ENCODE measurements at places on chromosomes 1 and 21.

- DNase-seq: no peak
Measured at GRCh38 chr1:91608876-91609275, 108.2 kb downstream of the CDC7 start.

DNA sequence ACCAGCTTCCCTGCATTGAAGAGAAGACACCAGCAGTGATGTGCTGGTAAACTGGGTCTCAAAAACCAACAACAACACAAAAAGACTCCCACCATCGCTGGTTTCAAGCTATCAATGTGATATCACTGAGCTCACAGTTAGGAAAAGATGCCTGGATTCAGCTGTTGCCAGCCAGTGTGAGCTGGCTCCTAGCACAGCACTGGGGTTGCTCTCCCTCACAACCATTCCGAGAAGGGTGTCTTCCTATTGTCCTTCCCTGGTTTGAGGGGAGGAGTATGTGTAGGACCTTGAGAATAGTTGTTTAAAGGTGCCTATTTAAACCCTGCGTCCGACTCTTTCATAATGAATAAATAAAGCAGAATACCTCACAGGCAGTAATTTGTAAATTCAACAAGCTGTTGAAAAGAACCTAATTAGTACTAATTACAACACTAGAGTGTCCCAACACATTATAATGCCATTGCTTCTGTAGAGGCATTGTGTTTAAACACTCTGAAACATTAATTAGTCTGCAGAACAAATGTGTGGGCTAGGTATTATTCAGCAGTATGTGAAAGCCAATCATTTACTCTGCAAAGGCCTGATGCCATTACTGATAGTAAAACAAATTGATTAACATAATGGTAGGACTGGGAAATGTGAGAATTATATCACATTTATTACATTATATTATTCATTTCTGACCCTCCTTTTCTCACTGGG lies 17.2 kb downstream of the NIBAN1 start:
- DNase-seq: no peak

DNA sequence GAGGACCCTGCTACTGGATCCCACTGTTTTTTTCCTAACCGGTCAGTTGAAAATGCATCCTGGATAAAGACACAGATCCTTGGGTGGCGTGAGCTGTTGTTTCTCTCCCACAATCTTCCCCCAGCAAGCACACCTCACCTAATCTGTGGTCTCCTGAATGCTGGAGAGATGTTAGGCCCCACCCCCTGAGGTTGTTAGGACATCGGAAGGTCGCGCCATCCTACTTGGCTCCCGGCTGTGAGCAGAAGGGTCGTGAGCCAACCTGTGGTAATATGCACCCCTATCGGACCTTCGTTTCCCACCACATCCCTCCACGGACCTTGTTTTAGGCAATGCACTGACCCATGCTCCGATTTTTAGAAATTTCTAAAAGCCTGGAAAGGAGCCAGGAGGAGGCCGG lies 89.9 kb upstream of the IPO9 start:
- no peak for DNase-seq

- no peak for DNase-seq
Measured at GRCh38 chr1:179016706-179017382, 8.8 kb upstream of the FAM20B start.

GRCh38 chr1:194060481-194060880 lies 874.1 kb upstream of the B3GALT2 start:
- DNase-seq: no peak

- no peak for DNase-seq
Measured at GRCh38 chr1:221810406-221810805, 68.5 kb upstream of the DUSP10 start.

DNA sequence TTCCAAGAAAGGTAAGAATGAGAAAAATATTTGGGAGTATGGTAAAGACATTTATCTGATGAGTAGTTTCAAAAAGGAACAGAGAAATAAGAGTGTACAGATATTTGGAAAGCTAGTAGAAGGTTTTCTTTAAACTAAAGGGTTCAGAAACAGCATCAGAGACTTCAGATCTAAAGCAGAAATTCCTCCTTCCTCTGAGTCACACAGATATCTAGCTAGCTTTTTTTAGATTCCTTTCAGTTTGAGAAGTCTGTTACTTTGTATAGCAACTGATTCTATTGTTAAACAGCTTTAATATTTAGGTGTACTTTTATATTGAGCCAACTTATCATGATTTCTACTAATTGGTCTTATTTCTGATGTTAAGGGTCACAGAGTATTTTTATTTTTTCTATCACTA lies 4.7 kb downstream of the AMY2B start:
- no peak for DNase-seq

GRCh38 chr1:44417351-44418021 lies 12.4 kb downstream of the RNF220 start:
- no peak for DNase-seq

DNA sequence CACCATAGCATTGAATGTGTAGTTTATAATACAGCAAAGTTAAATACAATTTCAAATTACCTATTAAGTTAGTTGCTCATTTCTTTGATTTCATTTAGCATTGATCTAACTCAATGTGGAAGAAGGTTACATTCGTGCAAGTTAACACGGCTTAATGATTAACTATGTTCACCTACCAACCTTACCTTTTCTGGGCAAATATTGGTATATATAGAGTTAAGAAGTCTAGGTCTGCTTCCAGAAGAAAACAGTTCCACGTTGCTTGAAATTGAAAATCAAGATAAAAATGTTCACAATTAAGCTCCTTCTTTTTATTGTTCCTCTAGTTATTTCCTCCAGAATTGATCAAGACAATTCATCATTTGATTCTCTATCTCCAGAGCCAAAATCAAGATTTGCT lies at the start of gene ANGPTL3:
Gene ANGPTL3 (plus strand): TSS at position 240 of the 400 bp plus-strand sequence. CDS start 47 bp downstream, at position 287.
- DNase-seq: no peak

GRCh38 chr1:54361342-54361741 lies 44.9 kb downstream of the SSBP3 start:
- DNase-seq: no peak

DNA sequence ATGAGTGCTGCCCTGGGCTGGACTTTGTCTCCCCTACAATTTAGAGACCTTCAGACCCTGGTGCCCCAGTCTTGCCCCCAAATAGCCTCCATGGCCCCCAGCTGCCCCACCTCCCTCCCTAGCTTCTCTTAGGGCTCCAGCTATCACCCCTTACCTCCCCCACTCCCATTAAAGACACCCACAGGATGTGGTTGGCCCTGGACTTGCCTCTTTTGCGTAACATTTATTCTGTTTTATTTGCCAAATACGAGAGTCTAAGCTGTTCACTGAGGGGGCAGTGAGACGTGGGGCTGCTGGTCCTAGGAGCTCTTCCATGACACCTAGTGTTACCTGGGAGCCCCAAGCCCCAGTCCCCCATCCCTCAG lies 4.5 kb downstream of the ZC3H12A start:
- no peak for DNase-seq

GRCh38 chr1:246187834-246188372 lies 319.2 kb downstream of the SMYD3 start:
- DNase-seq: no peak

DNA sequence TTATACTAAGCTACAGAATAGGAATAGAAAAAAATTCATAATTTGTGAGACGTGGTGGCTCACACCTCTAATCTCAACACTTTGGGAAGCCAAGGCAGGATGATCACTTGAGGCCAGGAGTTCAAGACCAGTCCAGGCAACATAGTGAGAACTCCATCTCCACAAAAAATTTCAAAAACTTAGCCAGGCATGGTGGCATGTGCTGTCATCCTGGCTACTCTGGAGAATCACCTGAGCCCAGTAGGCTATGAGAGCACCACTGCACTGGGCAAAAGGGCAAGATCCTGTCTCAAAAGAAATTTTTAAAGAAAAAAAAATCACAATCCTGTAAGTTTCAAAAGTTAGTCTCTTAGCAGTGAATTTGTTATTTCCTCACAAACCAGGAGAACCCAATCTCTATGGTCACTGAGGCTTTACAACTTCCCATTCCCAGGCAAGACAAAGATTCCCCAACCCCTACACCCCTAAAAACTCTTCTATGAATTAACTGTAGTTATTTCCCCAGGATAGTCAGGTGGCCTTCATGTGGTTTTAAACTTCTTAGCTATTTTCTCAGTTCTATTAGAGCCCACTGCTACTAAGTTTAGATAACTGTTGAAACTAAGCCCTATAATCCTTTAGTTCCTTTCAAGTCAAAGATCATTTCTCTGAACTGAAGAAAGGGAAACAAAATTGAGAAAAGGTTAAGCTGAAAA lies 74.5 kb downstream of the FOXJ3 start:
- no peak for DNase-seq

- DNase-seq: no peak
Measured at GRCh38 chr1:164628772-164629171, 69.8 kb downstream of the PBX1 start.

- peak; percentile 42 for DNase-seq
Measured at GRCh38 chr1:46394108-46394871, at the start of gene FAAH. Gene FAAH (plus strand): TSS chr1:46394317. CDS start chr1:46394349, 32 bp downstream.

DNA sequence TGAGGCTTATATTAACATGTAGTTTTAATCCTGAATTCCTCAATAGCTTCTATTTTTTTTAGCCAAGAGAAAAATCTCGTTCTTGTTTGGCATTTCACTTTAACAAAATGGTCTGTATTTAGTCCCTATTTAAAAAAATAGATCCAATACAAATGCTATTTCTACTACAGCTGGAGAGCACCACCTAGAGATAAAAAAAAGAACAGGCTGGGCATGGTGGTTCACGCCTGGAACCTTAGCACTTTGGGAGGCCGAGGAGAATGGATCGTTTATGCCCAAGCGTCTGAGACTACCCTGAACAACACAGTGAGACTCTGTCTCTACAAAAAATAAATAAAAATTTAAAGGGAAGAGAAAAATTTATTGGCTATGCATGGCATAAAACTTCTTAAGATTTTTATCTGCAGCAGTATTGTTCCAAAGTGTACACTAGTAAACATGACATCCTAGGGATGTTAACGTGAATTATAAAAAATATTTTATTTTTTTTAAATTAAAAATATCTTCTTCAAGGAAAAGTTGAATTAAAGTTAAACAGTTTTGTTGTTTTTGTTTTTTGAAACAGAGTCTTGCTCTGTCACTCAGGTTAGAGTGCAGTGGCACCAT lies 4.4 kb downstream of the ST7L start:
- DNase-seq: no peak

- no peak for DNase-seq
Measured at GRCh38 chr21:39115576-39116235, 67.5 kb downstream of the PSMG1 start.

GRCh38 chr1:219568733-219569132 lies 44.2 kb downstream of the ZC3H11B start:
- no peak for DNase-seq

GRCh38 chr1:172751683-172752082 lies 92.8 kb downstream of the FASLG start:
- DNase-seq: no peak

DNA sequence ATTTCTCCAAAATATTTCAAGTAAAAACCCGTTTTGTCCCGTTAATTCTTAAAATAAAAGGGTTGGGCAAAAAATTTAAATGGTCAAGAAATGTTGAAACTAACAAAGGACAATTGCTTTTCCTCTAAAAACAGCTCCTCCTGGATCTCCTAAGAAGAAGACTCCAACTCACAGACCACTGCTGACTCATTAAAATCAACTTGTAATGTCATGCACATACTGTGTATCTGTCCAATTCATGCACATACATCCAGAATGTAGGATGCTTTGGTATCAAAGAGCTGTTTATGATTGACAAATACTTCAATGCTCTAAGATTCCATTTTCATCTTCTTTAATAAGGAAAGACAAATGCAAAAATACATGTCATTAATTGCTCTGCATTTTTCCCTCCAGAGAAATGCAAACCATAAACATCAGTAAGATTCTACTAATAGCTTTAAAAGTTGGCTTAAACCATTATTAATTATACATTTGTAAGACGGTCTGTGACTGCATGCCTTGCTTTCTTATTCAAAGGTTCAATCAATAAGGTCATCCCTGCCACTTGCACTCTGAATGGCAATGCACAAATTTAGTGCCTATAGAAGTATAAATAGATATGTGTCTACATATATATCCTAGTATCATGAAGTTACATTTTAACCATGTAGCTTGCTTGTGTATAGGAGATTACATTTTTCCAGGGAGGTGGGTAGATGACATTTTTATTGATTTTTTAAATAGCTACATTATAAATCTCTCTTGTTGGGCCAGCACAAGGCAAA lies 44.7 kb downstream of the PTGER3 start:
- DNase-seq: no peak

DNA sequence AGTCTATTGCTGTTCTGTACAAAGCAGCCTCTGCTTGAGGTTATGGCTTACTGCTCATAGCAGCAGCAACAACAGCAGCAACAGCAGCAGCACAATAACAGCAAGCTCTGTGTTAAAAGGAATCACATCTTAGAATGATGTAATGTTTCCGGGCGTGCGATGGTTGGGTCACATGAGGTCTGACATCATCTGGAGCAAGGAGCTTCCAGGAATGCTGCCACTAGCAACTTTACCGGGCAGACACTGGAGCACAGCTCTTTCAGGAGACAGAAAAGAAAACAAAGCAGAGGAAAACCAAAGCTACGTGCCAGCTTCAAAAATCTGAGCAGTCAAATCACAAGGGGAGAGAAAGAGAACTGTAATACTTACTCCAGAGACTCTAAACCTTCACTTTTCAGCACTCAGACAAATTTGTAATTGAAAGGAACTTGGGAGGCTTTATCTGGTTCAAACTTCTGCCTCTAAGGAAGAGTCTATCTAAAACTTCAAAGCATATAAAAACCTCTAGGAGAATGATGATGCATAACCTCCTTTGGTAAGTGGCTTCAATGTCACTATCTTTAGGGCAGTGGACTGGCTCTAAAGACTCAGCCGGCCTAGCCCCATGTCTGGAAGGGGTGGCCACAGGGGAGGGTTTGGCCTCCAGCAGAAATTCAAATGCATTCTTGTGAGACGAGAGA lies 28.3 kb upstream of the RAB3GAP2 start:
- no peak for DNase-seq

GRCh38 chr1:245353915-245354775 lies 199.4 kb downstream of the KIF26B start:
- no peak for DNase-seq

Measured in stimulated activated CD4-positive, alpha-beta T cell treated with anti-CD3 and anti-CD28 coated beads, Interleukin-1b, Interleukin-23, amount 100 ng/mL, for 48 hours (primary cell).